ENCODE measurements at places on chromosomes 11 and 22.

DNA sequence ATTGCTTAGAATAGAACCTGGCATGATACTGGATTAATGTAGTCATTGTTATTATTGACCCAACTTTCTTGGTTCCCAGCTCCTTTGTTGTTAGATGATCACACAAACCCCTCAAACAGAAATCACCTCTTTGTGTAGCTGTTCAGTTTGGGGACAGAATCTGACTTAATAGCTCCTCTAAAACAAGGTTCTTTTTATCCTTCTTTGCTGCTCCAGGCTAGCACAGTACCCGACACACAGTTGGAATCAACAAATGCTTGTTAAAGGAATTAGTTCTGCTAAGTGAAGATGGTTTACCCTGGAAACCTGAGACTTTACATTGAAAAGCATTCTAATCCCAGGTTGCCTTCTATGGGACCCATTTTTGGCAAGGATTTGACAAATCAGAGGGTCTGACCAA lies 43.9 kb downstream of the GAB2 start:
- no peak for DNase-seq

DNA sequence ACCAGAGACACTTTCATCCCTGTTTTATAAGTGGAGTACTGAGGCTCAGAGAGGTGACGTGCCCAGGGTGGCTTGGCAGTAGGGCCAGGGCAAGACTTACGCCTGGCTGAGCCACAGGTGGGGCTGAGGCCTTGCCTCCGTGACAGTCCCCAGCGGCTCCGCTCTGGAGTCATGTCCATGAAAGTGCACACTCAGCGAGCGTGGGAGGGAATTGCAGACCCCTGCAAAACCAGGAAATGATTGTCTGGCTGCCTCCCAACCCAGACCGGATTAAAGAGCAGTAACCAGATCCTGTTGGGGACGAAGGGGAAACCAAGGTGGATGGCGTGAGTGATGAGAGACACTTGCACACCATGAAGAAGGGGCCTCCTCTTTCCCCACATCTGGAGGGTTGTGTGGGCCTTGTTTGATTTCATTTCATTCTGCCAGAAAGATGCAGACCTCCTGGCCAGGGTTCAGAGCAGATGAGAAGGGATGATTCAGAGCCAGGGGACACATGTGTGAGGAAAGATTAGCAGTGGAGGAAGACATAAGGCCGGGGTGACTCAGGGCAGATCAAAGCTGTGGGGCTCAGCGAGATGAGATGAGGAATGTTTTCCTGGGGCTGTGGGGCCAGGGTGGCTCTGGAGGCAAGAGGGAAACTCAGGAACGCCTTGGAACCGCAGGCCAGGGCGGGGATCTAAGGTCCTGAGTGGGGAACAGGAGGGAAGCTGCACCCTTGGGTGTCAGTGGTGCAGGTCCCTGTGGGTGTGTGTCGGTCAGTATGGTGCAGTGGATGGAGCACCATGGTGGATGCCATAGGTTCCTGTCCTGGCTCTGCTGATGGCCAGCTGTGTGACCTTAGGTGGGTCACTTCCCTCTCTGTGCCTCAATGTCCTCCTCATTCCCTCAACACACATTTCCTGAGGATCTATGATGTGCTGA lies 29.9 kb upstream of the LRRC32 start:
- no peak for DNase-seq

DNA sequence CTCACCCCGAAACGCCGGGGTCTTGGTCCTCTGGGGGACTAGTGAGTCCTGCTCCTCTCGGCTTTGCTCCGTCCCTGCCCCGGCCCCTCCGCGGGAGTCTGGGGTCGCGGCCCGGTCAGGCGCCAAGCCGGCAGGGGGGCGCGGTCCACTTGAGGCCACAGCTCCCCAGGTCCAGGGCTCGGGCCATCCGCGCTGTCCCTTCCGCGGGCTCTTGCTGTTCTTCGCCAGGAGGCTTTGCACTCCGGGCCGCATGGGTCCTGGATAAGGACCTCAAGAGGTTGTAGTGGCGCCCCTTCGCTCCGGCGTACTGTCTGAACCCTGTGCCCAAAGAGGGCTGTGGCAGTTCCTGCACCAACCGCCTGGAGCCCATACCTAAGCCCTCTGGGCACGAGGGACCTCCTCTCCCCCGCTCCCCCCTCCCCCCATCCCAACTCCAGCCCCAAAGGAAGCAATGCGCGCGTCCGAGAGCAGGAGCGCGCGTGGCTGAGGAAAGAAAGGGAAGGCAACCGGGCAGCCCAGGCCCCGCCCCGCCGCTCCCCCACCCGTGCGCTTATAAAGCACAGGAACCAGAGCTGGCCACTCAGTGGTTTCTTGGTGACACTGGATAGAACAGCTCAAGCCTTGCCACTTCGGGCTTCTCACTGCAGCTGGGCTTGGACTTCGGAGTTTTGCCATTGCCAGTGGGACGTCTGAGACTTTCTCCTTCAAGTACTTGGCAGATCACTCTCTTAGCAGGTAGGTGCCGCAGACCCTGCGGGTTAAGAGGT lies at the start of gene ADM:
Gene ADM, plus strand, starts transcription at position 579 of the 767 bp plus-strand sequence. CDS start 628 bp downstream, outside the sequence.
- DNase-seq = peak; percentile 73

DNA sequence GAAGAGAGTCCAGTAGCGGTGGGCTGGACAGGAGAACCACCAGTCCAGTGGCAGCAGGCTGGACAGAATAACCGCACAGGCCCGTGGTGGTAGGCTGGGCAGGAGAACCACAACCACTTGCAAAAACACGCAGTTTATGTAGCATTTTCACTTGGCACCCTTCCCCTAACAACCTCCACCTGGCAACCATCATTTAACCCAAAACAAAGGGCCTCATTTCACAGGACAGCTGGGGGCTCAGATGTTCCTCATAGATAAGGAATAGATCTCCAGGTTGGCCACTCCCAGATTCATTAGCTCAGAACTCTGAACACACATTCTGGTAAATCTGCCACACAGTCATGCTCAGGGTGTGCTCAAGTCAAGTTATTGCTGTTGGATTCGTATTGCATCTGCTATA lies 41.2 kb downstream of the SYTL2 start:
- DNase-seq = no peak

DNA sequence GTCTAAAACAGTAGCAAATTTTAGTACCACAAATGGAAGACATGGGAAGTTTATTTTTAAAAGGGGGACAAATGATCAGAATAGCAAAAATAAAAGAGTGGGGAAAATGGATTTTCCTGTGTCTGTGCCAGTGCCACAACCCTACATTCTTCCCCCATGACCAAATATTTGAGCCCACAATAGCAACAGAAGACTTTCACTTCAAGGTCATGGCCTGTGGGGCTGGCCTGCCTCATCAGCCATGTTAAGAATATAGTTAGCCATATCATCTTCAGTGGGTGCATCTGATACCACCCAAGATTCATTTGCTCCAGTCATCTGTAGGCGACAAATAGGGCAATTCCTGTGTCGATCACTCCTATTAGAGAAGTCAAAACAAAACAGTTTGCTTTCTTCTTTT lies 26.3 kb downstream of the RNF141 start:
- no peak for DNase-seq

DNA sequence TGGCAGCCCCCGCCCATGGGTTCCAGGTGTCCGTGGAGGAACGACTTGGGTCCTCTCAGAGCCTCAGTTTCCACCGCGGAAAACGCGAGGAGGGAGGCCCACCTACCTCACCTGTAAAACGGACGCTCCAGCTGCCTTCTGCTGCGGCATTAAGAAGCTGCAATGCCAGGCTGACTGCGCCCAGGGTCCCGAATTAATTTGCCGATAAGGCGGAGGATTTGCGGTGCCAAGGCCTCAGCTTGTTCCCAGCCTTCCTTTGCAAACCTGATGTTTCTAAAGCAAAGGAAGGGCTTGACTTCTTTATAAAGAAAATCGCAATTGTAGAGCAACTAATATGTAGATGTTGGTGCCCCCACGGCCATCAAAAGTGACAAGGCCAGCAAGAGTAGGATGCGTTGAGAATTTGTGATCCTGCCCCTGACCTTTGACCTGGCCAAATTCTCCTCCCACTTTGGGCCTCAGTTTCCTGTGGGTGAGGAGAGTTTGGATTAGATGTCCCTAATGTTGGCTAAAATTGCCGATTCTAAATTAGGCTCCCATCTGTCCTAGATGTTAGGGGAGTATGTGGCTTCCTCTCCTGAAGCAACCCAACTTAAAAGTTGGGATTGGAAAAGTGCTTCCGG lies 849 bp upstream of the TCF20 start:
- DNase-seq = no peak

- DNase-seq = no peak
These were observed 83.1 kb upstream of the FGF3 start for GRCh38 chr11:69902337-69902736.

- DNase-seq = no peak
These were observed 1.2 kb upstream of the LMO2 start for GRCh38 chr11:33892906-33893594.

DNA sequence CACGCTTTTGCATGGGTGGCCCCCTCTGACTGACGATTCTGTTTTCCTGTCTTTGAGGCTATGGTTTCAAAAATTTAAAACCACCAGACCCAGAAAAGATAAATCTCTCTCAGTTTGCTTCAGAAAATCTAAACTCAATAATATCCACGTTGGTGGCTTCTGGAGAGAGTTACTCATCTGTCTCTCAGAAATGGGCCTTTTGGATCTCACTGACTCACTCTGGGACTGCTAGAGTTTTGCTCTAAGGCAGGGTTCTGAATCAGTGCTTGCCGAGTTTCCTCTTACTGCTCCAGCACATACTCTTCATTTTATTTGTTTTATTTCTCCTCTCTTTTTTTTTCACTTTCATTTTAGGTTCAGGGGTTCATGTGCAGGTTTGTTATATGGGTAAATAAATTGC lies 305.7 kb downstream of the BLID start:
- no peak for DNase-seq

GRCh38 chr11:38006466-38006865 lies 1408.4 kb upstream of the RAG2 start:
- DNase-seq = no peak

GRCh38 chr22:22785316-22786065 lies 102.1 kb upstream of the IGLL5 start:
- DNase-seq = no peak

Data from GM20000 (cell line).